LHCN-M2 (cell line): ENCODE measurements at places on chromosomes 1 and 21. TPM values are rescaled to one million over a fixed set of nuclear protein-coding genes. Genes with fewer than 3 reads are reported as not detected.

GRCh38 chr1:52601519-52601918 lies 652 bp upstream of the GPX7 start:
- no peak for DNase-seq

The RHOC gene
- total RNA-seq, result 518 and 661 TPM in 2 replicates

GRCh38 chr1:44239331-44239960 lies 26.2 kb downstream of the DMAP1 start:
- DNase-seq, result peak; percentile 54

DNA sequence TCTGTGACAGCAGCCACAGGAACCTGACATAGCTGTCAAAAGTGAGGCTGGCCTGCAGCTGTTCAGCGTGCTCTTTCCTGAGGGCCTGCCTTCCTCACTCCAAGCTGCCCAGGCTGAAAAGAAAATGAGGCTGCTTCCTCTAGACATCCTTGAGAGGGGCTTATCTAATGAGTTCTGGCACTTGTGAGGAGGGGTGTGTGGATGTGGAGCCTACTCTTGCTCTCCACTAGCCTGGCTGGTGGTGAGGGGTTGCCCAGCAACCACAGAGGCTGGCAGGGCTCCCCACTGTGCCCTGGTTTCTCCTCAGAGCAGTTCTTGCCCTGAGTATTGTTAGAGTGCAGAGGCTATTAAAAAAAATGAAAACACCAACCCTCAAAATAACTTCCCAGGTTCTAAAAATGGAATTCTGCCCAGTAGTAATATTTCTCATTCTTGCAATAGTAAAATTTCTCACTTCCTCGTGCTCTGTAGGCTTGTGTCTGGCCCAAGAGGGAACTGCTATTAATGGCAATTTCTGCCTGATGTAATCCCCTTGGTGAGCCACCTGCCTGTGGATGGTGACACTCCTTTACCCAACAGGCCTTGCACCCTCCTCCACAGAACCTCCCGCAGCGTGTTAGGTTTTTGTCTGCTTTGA lies 52.6 kb upstream of the EPS8L3 start:
- DNase-seq, result no peak

The PSMA5 gene
- total RNA-seq, result 46.8 and 47.8 TPM in 2 replicates

- DNase-seq, result no peak
These were observed 66.6 kb upstream of the CACHD1 start for GRCh38 chr1:64403331-64403730.

The PGLYRP3 gene
- total RNA-seq, result not detected in 2 replicates

DNA sequence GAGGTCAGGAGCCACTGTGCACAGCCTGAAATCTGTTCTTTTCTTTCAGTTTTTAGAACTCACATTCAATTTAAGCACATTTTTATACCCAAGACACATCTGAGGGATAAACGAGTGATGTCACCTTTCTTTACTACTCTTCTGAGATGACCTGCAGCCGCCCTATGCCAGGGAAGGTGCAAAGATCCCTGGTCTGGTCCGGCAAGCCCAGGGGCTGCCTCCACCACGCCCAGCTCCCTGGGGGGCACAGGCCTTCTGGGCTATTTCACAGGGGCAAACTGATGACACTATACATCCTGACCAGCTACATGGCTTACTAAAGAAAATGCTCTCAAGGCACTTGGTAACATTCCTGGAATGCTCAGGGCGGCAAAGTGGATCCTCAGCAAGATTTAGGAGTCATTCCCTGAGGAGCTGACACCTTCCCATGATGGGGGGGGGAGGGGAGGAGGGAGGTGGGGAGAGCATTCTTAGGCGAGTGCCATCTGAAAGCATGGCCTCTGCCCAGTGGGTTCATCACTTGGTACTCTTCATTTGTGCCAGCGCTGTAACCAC lies 11.3 kb downstream of the MRAP start:
- DNase-seq, result no peak

DNA sequence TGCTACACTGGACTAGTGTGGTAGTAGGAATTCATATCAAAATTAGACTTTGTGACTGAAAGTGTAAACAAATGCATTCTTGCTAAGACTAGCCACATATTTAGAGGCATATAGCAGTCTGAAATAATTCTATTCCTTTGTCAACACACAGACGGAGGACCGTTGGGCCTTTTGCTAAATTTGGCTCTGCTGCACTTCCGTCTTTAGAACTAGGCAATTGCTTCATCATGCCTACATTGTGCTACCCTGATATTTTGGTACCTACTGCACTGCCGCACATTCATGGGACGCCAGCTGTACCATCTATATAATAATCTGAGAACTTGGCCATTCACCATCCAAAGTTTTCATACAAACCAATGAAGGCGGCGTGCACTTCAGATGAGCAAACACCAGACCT lies 346.8 kb downstream of the KIF26B start:
- DNase-seq, result no peak

GRCh38 chr1:21662426-21663247 lies 6.5 kb downstream of the RAP1GAP start:
- no peak for DNase-seq

- no peak for DNase-seq
These were observed 129.8 kb downstream of the PTPRU start for GRCh38 chr1:29365906-29366670.

GRCh38 chr1:211538287-211538686 lies 40.7 kb downstream of the SLC30A1 start:
- DNase-seq, result no peak

The CRP gene
- not detected in 2 replicates for total RNA-seq

DNA sequence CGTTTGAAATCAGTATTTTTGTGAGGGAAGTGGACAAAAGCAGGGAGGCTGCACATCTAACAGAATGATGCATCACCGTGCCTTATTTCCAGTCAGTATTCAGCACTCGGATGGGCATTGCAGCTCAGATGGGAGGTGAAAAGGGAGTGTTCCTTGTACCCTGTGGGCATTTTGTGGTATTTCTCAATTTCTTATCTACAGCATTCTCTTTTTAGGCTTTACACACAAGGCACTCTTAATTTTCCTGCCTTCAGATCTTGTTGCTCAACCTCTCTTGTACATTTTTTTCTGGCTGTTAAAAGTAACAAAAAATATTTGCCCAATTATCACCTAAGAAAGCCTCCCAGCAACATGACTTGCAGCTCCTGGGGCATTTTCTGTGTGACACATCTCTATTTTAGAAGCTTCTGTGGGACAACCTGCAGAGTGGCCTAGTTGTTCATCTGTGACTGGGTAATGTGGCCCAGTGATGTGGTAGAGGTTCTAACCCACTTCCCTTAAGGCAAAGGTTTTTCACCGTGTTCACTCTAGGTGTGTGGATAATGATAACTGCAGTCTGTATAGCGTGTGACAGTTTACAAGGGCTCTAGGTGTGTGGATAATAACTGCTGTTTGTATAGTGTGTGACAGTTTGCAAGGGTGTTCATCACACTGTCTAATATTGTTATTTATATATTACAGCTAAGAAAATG lies 257.2 kb downstream of the PTGER3 start:
- DNase-seq, result no peak

DNA sequence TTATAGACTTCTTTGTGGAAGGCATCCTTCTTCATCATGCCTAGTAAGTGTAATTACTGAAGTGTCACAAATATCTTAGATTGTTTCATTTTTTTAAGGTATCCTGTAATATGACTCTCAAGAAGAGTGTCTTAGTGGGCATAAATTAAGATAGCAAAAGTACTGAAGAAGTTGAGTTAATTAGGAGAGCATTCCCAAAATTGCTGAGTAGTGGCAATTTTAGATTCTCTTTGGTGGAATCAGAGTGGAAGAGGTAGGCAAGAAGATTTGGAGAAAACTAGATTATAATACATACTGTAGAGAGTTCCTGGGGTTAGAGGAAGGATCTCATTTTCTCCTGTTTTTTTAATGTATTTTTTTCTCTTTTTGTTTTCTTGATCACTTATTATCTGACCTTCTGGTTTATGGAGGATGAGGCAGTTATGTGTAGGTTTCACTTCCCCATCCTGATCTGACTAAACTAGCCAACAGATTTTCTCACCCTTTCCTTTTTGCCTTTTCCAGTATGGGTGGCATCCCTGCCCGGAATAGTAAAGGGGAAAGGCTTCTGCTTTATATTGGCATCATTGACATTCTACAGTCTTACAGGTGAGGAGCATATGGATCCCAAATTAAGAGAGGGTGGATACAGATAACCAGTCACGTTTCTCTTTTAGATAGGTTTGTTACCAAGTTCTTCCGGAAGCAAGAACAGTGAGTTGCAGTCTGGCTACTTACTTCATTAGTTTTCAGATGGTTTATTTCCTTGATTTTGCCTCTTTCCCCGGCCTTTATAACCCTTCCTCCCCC lies 16.7 kb upstream of the PSMD4 start:
- DNase-seq, result no peak

The LRRC39 gene
- total RNA-seq, result 0.19 and 0.34 TPM in 2 replicates

DNA sequence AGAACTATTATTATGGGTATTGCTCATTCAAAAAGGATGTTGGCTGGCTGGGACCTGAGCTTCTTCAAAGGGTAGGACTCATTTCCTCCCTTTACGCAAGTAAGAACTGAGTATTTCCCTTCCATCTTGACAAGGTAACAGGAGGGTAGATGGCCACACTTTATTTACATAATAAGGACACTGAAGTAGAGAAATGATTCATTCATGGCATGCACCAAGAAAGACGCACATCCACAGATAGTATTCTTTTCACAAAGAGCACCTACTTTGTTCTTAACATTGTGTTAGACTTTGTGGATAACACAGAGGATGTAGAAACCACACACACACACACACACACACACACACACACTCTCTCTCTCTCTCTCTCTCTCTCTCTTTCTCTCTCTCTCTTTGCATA lies 82.9 kb downstream of the FAM78B start:
- DNase-seq, result no peak

DNA sequence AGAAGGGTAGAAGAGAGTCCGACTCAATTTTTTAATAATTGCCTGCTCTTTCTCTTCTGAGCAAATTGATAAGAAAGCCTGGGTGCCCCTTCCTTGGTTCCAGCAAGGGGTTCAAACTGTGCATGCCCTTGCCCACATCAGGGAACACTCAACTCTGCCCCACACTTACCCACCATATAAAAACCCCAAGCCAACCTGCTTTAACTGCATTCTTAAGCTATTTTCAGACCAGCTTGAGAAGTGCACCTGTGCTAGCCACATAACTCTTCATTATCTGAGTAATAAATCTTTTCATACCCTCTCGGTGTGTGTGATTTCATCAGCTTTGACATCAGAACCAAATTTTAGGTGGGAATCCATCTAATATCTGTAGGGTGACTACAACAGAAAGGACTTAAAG lies 509.6 kb downstream of the MRPL39 start:
- DNase-seq, result no peak

The FMO3 gene
- total RNA-seq, result not detected in 2 replicates

- no peak for DNase-seq
These were observed 25.0 kb downstream of the TTC39A start for GRCh38 chr1:51305371-51305823.

- no peak for DNase-seq
These were observed 1267.9 kb downstream of the MRPL39 start for GRCh38 chr21:24339406-24339805.

DNA sequence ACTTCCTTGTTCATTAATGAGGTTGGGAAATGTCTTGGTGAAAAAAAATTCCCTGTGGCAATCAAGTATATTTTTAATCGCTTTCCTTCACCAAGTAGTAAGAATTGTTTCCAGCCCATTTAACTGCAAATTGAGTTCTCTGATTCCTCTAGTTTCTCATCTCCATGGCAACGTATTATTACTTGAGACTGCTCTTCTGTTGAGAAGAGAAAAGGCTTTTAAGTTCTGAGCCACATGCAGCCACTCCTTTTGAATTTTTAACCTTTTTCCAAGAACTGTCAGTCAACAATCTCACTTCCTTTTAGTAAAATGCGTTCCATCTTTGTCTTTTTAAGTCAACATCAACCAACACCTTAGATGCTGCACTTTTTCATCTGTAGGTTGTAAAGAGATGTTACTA lies 75.7 kb upstream of the KIAA1614 start:
- DNase-seq, result no peak

DNA sequence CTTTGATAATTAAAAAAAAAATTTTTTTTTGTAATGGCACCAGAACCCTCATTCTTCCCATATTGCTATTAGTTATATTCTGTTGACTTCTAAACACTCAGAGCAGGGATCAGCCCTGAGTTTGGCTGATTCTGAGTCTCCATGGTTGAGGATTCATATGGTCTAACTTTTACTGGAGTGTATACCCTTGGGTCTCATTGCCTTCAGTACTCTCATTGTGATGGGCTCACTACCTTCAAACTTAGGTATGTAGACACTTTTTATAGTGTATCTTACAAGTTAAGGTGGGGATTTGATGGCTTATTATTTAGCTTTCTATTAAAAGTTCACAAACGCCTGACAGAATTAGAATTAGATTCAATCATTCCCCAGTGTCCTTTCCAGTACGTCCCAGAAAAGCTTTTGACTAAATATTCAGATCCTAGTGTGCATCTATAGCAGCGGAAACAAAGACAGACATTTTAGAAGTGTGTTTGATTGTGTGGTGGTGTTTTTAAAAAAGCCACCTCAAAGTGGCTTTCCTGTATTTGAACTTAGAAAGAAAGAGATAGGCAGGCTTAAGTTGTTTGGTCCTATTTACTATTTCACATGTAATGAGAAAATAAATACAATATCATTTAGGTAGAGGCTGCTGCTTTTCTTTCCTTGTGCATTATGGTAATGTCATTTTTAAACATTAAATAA lies 1.4 kb downstream of the MACF1 start:
- DNase-seq, result no peak

The INTS3 gene
- 30.2 and 34.7 TPM in 2 replicates for total RNA-seq

DNA sequence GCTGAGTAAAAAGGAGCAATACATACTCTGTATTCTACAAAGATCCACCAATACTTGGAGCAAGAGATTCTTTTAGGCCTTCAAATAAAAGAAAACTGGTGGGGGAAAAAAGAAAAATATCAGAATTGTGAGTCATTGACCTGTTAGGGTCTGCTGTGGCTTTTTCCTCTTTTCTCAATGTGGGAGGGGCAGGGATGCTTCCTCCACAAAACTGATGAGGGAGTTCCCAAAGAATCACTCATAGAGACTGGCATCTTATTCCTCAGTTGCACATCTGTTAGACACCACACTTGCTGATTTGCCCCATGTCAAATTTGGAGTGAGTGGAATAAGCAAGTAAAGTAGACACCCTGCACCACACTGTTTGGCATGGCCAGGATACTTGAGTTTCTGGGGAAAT lies 16.6 kb downstream of the C1orf141 start:
- DNase-seq, result peak; percentile 61

GRCh38 chr1:29380532-29380931 lies 144.2 kb downstream of the PTPRU start:
- peak; percentile 69 for DNase-seq

- no peak for DNase-seq
These were observed 37.2 kb upstream of the SLC6A9 start for GRCh38 chr1:44068442-44068921.

The OLIG2 gene
- not detected in 2 replicates for total RNA-seq

- peak; percentile 19 for DNase-seq
These were observed 48.9 kb downstream of the HLCS start for GRCh38 chr21:36917471-36918158.

The SLC9C2 gene
- total RNA-seq, result not detected in 2 replicates
